NCI-H82 (cell line): ENCODE measurements at places on chromosomes 3 and 15.

DNA sequence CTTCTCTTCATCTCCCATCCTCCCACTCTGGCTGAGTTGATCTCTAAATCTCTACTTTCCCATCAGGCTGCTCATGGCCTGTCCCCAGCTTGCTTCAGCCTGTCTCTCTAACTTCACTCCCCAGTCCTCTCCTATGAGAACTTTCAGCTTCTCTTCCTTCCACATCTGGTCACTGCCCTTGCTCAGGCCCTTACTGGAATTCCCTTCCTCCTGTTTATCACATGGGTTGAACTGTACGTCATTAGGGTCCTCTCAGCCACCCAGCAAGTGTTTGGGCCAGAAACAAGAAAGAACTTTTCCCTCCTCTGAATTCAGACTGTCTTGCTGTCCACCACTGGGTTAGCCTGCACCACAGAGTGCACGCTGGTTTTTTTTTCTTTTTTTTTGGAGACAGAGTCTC is 5.0 kb downstream of the PTPN23 start:
- DNase-seq, result no peak

DNA sequence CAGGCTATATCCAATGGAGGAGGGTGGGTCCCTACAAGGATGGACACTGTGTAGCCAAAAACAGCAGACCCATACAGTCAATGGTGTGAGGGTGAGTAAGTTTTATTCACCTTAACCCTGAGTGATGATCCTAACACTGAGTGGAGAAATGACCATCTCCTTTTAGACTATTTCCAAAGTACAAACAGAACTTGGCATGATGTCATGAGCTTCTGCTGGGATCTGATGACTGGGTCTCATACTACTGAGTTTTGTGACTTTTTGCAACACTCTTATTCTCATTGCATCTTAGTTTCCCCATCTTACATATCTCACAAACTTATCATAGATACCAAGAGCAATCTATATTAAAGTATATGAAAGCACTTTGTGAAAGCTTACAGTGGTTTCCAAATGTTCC is 330.3 kb upstream of the CFAP20DC start:
- no peak for DNase-seq

GRCh38 chr15:70321172-70321819 is 223.6 kb upstream of the TLE3 start:
- DNase-seq, result no peak

DNA sequence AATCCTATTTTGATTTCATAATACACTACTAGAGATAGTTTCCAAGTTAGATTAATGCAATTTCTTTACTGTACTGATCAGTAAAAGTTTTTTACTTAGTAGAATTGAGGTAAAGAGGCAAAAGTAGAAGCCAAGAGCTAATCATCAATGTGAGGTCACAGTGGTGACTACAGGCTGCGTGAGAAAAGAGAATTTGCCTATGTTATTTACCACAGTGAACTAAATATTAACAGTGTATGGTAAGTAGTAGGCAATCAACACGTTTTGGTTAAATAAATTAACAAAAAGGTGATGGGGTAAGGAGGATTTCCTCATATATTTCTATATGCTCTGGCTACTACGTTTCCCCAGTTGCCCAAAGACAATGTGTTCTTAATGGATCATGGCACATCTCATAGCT is 202.2 kb upstream of the CMC1 start:
- DNase-seq, result no peak

- DNase-seq, result no peak
Observed at GRCh38 chr15:47769166-47769565, 51.9 kb downstream of the SEMA6D start.

GRCh38 chr3:88863196-88863595 is 244.2 kb upstream of the EPHA3 start:
- no peak for DNase-seq

GRCh38 chr3:178382449-178383061 is 153.7 kb upstream of the KCNMB2 start:
- no peak for DNase-seq

DNA sequence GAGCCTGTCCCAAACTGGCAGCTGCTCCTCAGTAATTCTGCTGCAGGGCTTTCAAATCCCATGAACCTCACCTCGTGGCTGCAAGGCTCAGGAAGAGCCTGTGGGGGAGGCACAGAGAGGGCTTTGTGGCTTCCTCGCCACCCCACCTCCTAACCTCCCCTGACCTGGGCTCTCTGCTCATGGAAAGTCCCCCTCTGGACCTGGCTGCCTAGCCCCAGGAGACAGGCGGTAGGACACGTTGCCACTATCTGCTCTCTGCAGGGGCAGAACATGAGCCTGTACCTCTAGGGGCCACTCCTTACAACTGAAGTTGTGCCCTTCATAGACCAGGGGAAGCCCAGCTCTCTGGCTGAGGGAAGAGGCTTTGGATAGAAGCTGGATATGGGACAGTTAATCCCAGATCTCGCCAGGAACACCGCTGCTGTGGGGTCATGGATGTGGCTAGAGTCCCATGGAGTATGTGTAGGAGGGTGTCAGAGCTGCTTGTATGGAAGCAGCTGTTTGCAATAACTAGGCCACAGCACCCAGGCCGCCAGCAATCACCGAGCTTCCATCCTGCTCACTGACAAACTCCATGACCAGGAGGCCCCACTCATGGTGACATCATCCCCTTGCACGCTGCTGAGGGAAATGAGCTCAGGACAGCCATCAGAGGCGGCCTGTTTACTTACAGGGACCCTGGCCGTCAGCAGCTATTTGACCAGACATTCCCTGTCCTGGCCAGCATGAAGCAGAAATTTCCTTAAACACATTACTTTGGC is 34.0 kb upstream of the CILP start:
- DNase-seq, result no peak

DNA sequence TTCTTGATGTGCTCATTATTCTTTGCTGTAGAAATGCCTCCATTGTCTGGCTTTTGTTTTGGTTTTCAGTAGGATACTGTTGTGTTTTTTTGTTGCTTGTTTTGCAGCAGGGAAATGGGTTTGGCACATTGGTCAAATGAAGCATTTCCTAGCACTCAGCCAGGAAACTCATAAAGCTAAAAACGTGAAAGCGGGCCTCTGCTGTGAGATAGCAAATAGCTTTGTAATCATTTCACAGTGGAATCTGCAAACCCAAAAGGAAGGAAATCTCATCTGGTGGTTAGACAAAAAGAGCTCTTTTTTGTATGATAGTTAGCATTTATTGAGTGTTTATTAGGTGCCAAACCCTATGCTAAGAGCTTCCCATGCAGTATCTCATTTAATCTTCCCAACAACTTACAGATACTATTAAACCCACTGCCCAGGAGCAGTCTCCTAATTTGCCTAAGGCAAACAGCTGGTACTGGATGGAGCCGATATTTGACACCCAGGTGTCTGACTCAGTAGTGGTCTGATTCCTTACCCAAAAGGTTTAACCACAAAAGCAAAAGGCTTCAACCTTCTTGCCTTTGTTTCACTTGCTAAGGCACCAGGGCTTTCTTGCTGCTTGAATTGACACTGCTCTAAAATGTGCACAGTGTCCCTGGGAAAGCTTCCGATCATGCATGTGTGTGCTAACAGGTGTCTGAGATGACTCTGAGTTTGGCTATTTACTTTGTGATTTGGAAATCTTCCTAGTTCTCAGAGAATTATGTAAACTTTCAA is 527.9 kb upstream of the MDFIC2 start:
- DNase-seq, result no peak

DNA sequence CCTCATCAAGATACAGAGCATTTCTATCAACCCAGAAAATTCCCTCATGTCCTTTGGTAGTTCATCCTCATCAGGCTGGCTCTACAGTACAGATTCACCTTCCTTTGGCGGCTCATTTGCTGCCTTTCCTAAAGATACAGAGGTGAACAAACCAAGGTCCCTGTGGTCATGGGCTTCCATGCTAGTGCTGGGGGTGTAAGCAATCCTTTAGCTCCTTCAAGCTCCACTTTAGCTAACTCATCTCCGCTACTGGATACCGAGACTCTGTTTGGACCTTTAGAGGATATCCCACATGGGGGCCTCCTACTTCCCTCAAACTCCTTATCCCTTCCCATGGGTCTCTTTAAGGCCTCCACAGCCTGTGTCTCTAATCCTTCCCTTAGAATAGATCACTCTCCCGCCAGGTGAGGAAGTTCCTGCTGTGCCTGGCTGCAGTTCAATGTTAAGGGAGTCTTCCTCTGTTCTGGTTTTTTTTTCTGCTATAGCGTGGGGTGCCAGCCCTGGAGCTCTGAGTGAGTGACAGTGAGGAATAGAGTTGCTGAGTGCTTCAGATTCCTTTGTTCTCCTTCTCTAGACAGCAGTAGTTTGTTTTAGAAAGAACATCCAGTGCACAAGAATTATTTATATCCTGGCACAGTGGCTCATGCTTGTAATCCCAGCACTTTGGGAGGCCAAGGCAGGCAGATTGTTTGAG is 30.7 kb downstream of the CLEC3B start:
- peak; percentile 7 for DNase-seq

DNA sequence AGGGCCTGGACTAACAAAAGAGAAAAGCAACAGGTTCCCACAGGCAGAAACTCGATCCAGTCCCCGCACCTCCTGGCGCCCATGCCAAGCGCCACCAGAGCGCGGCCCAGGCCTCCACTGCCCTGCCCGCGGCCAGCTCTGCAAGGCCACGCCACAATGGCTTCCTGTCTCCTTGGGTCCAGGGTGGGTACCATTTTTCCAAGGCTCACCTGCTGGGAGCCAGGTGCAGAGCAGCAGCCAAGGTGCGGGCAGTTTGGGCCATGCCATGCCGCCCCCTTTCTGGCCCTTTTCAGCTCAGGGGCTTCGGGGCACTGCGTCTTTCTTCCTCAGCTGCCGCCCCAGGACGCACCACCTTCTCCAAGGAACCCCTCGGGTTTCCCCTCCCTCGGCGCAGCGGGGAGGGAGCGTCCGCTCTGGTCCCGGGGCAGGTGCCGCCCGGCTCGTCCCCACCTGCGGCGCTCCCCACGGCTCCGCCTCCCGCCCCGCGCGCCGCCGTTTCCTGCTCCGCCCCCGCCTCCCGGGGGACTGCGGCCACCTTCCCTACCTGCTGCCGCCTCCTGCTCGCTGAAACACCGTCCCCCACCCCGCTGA is at the start of gene ILDR1:
ILDR1 (minus strand) TSS at position 437 of the 591 bp plus-strand sequence; CDS start at position 267, 170 bp downstream.
- no peak for DNase-seq

DNA sequence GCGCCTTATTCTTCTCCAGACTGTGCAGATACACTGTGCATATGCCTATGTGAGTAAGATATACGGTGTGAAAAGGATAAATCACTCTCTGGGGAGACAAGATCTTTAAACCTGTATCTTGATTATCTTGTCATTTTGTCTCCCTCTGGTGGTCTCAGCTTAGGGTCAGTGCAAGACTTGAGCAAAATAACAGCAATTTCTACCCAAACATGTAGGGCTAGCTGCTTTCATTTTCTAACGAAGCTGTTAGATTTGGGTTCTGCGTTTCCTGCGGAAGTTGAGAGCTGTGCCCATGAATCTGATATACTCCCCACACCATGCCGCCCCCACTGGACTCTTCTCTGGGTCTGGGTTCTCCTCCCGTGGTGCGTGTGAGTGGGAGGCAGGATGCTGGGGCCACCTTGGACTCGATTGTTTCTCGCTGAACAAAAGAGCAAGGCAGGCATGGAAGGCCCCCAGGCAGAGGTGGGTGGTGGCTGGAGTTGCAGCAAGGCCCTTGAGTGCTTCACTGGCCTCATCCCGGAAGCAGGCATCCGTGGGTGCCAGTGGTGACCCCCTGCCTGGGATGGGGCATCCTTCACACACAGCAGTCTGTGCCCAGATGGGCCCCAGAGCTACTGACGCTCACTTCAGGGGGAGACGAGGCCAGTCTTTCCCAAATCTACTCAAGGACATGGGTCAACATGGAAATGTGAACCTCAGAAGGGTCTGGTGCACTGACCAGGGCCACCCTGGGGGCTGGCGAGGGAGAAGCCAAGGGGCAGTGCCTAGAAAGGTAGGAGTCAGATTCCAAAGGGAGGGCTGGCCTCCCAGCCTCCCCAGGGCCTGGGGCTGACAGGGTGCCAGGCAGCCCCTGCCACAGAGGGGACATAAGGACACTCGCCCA is 179.6 kb downstream of the NSMCE3 start:
- no peak for DNase-seq

- peak; percentile 88 for DNase-seq
Observed at GRCh38 chr3:132788301-132788671, 66.1 kb upstream of the NPHP3 start.

- no peak for DNase-seq
Observed at GRCh38 chr3:122890077-122890719, 95.3 kb downstream of the SLC49A4 start.

DNA sequence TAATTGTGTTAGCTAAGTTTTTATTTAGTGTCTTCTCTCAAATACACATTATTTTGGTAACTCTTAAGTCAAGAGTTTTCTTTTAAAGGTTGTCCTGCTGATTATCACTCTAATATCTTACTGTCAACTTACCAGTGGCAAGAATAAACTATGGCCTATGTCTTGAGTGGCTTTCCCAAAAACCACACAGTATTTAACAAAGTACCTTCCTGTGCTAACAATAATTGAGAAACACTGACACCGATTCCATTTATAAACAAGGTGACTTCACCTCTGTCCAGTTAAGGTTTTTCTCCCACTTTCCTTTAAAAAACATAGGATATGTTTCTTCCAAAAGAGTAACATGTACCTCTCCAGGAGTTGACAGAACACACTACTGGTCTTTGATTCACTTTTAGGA is 234.3 kb upstream of the CD96 start:
- DNase-seq, result no peak

GRCh38 chr3:153714588-153715290 is 406.5 kb upstream of the ARHGEF26 start:
- peak; percentile 51 for DNase-seq
